ENCODE measurements at places on chromosomes 1 and 21.
A peak's percentile ranks its signal among the peaks of the same experiment; 100 is the strongest.

DNA sequence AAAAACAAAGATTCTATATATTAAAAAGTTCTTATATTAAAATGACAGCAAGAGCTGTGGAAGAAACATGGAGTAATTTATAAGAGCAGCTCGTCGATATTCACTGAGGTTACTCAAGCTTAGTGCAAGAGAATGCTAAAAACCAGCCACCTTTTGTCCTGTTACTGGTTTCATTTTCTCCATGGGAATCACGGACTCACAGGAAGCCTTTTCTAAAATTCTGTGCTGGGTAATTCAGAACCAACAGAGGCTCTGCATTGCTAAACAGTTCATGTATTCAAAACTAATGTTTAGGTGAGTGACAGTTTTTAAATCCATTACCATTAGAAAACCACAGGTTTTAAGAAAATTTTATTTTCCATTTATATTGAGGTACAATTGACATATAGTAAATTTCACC lies 147.8 kb upstream of the MAP1LC3C start:
- no peak for DNase-seq

DNA sequence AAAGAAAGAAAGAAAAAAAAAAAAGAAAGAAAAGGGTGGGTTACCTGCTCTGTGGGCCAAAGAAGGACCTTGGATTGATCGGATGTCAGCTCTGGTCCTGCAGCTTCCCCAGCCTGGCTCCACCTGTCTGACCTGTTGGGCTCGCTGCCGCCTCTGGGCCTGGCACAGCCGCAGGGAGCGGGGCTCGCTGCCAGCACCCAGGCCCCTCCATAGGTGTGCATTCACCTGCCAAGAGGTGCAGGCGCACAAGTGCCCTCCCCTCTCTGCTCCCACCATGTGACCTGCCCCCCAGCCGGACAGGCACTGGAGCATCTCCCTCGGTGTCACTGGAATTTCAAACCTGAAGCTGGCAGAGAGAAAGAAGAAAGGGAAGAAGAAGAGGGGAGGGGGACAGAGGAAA lies 33.1 kb upstream of the GPR157 start:
- DNase-seq, result no peak

DNA sequence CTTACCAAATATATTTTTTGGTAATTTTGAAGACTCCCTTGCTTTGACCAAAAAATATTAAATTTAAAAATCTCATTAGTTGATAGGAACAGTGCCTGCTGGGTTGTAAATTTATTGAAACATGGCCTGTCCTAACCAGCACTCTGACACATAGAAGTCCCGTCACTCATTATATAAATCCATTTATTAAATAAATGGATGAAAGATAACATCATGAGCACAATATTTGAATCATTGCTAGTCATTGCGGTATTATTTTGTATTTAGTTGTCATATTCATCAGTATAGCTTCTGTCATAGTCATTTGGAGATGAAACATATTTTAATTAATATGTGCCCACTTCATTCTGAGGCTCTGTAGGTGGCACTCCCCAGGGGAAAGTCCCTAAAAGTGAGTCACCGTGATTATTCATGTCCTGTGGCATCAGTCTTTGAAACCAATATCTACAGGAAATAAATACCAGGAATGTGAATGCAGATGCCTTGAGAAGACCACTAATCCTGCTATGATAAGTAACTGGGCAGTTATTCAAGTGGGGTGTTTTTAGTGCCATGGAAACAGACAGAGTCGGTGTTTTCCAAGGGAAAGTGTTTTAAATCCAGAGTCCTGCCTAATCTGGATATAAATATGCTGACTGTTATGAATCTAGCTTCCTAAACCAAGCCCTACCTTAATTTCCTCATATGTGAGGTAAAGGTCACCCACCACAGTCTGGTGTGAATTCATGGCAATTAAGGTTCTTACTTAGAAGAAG lies 302.0 kb downstream of the DUSP10 start:
- DNase-seq, result peak; percentile 4

DNA sequence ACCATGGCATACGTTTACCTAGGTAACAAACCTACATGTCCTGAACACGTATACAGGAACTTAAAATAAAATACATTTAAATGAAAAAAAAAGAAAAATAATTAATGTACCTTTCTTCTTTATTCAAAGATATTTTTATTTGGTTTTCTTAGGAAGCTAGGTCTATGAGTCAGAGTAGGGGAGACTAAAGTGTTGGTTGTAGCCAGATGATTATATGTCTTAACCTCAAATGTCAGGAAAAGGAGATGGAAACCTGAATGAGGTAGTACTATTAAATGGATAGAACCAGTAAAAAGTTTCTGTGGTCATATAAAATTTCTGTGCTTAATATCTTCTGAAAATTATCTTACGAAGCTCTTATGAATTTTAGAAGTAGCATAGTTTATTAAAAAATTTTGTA lies 275.8 kb downstream of the KCTD3 start:
- no peak for DNase-seq

DNA sequence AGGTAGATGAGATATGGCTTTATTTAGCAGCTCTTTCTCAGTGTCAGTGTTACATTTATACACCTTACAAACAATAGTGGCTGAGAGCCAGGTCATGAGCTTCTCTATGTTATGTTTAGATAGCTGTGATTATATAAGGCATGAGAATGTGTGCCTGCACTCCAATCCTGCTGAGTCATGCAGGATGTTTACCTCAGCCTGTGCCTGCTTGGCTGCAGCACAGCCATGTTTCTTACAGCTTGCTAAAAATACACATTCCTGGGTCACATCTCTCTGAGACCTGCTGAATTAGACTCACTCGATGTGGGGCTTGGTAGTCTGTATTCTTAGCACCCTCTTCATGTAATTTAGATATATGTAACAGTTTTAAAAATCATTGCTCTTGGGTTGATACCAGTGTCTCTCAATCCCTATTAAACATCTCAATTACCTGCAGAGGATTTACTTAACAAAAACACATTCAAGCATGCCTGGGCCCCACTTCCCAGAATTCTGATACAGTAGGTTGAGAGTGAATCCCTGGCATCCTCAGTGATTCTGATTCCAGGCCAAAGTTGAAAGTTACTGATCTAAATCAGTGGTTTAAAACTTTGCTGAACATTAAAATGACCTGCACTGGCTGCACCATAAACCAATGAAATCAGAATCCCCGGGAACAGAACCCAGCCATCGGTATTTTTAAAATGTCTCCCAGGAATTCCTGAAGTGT lies 107.5 kb downstream of the GDAP2 start:
- no peak for DNase-seq

DNA sequence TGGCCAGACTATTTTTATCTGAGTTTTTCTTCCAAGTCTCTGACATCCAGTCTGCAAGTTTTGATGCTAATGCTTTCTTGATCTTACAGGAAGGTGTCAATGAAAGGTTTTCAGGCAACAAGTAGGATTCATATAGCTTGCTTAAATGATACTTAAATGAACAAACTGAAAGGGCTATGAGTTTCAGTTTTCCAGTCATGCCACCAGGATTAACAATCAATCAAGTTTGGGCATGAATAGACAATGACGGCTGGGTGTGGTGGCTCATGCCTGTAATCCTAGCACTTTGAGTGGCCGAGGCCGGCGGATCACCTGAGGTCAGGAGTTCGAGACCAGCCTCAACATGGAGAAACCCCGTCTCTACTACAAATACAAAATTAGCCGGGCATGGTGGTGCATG lies 34.3 kb upstream of the SLC16A1 start:
- DNase-seq, result no peak

DNA sequence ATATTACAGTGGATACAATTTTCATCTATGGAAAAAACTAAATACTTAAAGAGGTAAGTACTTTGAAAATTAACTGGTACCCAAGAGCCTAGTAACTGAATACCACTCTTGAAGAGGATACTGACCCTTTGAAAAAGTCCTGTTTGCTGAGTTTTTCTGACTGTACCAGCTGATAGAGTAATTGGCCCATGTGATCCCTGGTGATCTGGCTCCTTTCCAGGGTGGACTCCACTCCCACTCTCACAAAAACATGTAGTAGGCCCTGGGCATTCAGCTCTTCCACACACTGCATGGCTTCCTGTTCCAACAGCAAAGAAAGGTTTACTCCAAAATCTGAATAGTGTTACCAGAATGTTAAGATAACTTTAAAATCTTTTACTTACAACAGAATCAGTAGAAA lies 53.6 kb upstream of the HP1BP3 start:
- DNase-seq, result no peak

DNA sequence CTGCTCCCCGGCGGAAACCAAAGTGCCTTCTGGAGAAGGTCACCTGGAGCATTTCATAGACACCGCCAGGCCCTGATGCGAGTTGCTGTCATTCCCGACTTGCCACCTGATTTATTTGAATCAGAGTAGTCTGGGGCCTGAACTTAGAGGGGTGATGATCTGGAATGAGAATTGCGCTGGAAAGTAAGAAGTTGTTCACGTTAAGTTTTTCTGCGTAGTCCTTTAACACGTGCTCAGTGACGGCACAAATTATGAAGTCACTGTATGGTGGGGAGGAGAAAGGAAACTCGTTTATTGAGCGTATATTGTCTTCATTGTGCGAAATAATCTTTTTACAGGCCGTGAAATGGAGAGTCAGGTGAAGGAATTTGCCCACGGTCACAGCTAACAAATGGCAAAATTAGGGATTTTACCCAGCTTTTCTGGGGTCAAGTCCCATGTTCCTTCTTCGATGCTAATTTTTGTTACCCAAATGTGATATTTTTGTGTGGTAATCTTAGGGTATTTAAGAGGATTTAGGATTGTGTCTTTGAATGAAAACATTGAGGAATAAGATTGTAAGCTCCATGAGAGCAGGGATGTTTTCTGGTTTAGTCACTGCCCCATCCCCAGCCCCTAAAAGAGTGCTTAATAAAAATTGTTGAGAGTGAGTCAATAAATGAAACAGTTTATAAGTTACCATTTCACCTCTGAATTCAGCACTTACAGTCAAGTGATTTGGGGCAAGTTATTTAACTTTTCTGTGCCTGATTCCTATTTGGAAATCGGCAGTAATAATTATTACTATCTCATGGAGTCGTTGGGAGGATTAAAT lies 46.4 kb upstream of the NBL1 start:
- DNase-seq, result peak; percentile 73

GRCh38 chr1:223543560-223543959 lies 121.9 kb downstream of the CAPN8 start:
- no peak for DNase-seq

DNA sequence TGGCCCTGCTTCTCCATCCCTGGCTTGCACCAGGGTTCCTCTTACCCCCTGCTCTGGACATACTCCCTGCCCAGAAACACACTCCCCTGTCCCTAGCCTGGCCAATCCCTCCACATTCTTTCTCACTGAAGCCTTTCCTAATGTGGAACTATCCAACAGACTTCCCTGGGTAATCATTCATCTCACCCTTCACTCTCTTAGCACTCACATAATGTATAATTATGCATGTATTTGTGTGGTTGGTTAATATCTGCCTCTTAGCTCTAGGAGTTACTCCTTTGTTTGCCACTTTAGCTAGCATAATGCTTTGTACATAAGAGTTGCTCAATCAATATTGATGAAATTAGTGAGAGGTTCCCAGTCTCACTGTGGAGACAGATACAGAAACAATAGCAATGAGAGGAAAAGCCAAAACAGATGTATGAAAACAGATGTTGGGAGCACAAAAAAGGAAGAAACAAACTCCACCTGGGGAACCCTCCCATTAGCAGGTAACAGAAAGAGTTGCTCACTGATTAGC lies 76.9 kb upstream of the WARS2 start:
- no peak for DNase-seq
